ENCODE measurements at places on chromosomes 3 and 15.

DNA sequence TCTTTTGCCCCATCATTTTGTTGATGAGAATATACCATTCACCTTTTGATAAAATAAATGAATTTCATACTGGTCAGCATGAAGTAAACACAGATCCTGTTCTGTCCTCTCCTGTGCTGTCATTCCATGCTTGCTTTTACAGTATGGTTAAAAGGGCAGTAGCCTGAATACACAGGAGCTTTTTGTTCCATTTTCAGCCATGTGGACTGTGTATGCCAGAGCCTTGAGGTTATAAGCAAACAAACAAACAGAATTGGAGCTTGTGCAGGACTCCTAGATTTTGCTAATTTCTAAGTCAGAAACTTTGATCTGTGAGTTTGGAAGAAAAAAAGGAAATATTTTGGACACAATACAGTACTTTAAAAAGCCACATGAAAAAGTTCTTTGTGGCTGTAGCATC lies 91.9 kb downstream of the LRRC28 start:
- H3K4me3 ChIP-seq, result no peak overlapping the region
- H3K4me1 ChIP-seq, result no peaks in the 10 kb centered on the region
- H3K27me3 ChIP-seq, result no peaks in the 10 kb centered on the region
- no peak for DNase-seq

DNA sequence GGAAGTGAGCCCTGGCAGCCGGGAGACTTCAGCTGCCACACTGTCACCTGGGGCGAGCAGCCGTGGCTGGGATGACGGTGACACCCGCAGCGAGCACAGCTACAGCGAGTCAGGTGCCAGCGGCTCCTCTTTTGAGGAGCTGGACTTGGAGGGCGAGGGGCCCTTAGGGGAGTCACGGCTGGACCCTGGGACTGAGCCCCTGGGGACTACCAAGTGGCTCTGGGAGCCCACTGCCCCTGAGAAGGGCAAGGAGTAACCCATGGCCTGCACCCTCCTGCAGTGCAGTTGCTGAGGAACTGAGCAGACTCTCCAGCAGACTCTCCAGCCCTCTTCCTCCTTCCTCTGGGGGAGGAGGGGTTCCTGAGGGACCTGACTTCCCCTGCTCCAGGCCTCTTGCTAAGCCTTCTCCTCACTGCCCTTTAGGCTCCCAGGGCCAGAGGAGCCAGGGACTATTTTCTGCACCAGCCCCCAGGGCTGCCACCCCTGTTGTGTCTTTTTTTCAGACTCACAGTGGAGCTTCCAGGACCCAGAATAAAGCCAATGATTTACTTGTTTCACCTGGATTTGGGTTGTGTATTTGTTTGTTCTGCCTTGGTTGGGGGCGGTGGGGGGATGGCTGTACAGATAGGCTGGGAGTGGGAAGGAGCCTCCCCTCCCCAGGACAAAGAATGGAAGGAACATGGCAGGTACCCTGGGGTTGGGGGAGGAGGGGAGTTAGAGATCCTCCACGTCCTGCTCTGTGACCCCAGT lies 2.9 kb upstream of the GRM2 start:
- H3K27me3 ChIP-seq, result no peaks in the 10 kb centered on the region
- H3K27ac ChIP-seq, result no peak overlapping the region
- peaks cover 3% of the 10 kb centered on the region for H3K36me3 ChIP-seq

DNA sequence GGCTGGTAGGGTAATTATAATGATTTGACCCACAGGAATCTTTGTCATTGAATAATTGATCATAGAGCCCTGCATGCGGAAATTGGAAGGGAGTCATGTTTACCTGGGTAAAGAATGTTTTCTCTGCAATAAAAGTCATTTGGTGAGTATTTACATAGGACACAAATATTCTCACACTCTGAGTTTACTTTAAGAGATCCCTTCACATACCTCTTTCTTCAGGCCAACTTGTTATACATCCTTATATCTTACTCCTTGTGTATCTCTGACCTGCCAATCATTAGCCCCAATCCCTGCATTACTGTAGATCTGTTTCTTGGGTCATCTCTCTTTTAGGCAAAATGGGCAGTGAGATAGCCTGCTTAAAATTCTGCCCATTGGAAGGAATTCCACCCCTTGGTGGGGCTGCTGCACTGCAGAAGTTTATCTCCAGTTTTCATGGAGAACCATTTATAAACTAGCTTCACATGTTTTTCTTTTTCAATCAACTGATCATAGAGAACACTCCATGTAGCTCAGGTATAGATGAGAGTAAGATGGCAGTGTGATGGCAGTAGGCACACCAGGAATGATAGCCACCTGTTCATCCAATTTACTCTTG lies 46.2 kb downstream of the ILDR1 start:
- no peaks in the 10 kb centered on the region for H3K36me3 ChIP-seq
- DNase-seq, result no peak
- H3K4me3 ChIP-seq, result no peak overlapping the region
- no peak overlapping the region for H3K27ac ChIP-seq

DNA sequence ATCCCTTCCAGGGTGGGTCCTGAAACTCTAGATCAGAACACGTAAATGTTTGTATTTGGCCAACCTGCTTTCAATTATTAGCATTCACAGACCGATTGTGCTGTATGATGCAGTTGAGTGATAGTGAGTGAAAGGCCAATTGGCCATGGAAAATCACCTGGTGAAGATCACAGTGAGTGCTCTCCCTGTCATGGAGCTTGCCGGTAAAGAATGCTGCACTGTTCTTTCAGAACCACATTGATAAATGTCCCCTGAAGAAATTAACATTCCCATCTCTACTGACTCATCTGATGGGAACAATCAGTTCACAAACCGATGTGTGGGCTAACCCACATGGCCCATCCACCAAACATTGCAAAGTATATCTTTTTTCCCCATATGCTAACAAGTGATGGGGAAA lies 324.8 kb upstream of the TBL1XR1 start:
- peaks cover 4% of the 10 kb centered on the region for H3K4me1 ChIP-seq
- H3K36me3 ChIP-seq, result no peaks in the 10 kb centered on the region
- H3K27me3 ChIP-seq, result no peaks in the 10 kb centered on the region
- no peak overlapping the region for H3K4me3 ChIP-seq

GRCh38 chr3:39186692-39187151 lies 5.7 kb downstream of the XIRP1 start:
- no peaks in the 10 kb centered on the region for H3K27me3 ChIP-seq
- no peak overlapping the region for H3K27ac ChIP-seq

- no peak for DNase-seq
- no peaks in the 10 kb centered on the region for H3K36me3 ChIP-seq
- no peak overlapping the region for H3K27ac ChIP-seq
- H3K4me3 ChIP-seq, result no peak overlapping the region
Measured at GRCh38 chr15:95988574-95988887, 342.0 kb upstream of the NR2F2 start.

GRCh38 chr3:169390741-169391305 lies 272.7 kb downstream of the MECOM start:
- no peaks in the 10 kb centered on the region for H3K36me3 ChIP-seq
- no peak overlapping the region for H3K27ac ChIP-seq
- 0 out of 2 replicates have a peak, but pooled peaks cover 8% of the 10 kb centered on the region for H3K27me3 ChIP-seq

GRCh38 chr3:37014620-37015019 lies 21.3 kb downstream of the MLH1 start:
- no peak overlapping the region for H3K27ac ChIP-seq
- peaks cover 39% of the 10 kb centered on the region for H3K36me3 ChIP-seq
- DNase-seq, result no peak
- no peak overlapping the region for H3K4me3 ChIP-seq
- no peaks in the 10 kb centered on the region for H3K4me1 ChIP-seq

DNA sequence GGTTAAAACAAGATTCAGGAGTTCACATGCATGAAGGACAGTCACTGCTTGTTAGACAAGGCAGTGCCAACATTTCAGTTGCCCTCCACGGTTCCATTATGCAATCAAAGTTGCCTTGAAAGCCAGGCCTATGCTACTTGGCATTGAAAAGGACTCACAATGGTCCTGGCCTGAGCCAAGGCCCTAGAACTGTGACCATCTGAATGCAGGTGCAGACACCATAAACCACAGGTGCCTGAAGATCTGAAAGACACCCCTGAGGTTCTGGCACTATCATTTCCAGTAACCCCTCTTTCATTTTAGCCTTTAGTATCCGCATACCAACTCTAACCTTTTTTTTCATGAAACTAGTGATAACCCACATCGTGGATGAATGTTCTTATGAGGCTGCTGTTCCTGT lies 2.8 kb downstream of the GABRA5 start:
- no peak overlapping the region for H3K27ac ChIP-seq
- DNase-seq, result no peak
- H3K36me3 ChIP-seq, result no peaks in the 10 kb centered on the region

DNA sequence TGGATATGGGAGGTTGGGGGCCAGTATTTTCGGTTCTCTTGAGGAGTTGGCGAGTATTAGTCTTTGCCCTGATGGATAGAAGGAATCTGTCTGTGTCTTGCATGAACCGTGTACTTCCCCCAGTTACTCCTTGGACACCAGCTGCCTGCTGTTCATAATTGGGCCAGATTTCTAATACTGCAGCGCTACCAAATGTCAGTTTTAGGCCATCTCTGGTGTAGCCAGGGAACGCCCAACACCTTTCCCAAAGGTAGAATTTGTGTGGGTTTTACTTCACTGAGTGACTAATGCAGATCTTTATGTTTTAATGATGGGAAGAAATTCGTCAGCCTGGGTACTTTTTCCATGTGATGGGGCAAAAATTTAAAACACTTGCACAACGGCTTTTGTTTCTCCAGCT lies 18.4 kb downstream of the FLNB start:
- no peak overlapping the region for H3K4me3 ChIP-seq
- peaks cover 30% of the 10 kb centered on the region for H3K4me1 ChIP-seq
- DNase-seq, result no peak
- H3K27ac ChIP-seq, result no peak overlapping the region
- no peaks in the 10 kb centered on the region for H3K27me3 ChIP-seq

GRCh38 chr15:52749258-52749657 lies 40.9 kb downstream of the ONECUT1 start:
- no peaks in the 10 kb centered on the region for H3K36me3 ChIP-seq
- no peak overlapping the region for H3K27ac ChIP-seq
- H3K4me1 ChIP-seq, result no peaks in the 10 kb centered on the region
- no peak for DNase-seq
- H3K27me3 ChIP-seq, result no peaks in the 10 kb centered on the region

- H3K4me1 ChIP-seq, result no peaks in the 10 kb centered on the region
- H3K27me3 ChIP-seq, result no peaks in the 10 kb centered on the region
- H3K27ac ChIP-seq, result no peak overlapping the region
- DNase-seq, result no peak
- no peaks in the 10 kb centered on the region for H3K36me3 ChIP-seq
Measured at GRCh38 chr3:93994056-93994455, 14.1 kb downstream of the ARL13B start.

DNA sequence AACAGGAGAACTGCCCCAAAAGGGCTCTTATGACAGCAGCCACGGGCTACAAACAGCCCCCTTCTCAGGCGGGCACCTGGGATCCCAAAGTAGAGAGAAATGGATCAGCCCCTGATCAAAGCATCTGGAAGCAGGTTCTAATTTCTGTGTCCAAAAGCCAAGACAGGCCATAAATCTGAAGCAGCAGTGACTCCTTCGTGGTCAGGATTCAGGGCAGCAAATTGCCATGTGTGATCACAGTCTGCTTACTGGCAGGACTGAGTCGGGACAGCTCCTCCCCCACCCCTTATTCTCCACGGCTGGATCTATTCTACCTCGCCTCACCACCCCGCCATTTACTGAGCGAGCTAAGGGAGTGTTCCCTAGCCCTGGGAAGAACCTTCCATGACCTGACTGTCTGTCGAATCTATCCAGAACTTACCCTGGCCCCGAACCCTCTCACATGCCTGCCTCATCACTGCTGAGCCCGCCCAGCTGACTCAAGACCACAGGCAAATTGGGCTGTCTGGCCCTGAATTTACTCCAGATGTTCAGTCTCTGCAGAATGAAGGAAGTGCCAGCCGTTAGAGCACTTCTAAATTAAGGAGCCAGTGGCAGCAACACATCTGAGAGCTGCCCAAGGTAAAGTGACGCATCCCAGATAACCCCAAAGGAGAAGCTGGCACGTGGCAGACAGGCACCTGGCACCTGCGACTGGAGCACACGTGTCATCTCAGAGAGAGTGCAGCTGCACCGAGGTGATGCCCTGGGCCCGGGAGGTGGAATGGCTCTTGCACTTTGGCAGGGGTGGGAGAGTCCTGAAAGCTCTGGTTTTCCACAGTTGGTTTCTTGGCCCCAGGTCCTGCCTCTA lies 1.3 kb downstream of the LRRC15 start:
- no peak overlapping the region for H3K27ac ChIP-seq
- H3K4me3 ChIP-seq, result no peak overlapping the region
- H3K4me1 ChIP-seq, result peaks cover 8% of the 10 kb centered on the region
- H3K36me3 ChIP-seq, result no peaks in the 10 kb centered on the region
- peaks cover 4% of the 10 kb centered on the region for H3K27me3 ChIP-seq

- peaks cover 13% of the 10 kb centered on the region for H3K36me3 ChIP-seq
- no peaks in the 10 kb centered on the region for H3K27me3 ChIP-seq
- no peak overlapping the region for H3K27ac ChIP-seq
- no peak overlapping the region for H3K4me3 ChIP-seq
Measured at GRCh38 chr3:16277471-16277870, 12.5 kb downstream of the OXNAD1 start.

GRCh38 chr3:72489901-72490300 lies 358.3 kb downstream of the SHQ1 start:
- no peak overlapping the region for H3K4me3 ChIP-seq
- no peaks in the 10 kb centered on the region for H3K27me3 ChIP-seq
- no peak overlapping the region for H3K27ac ChIP-seq

DNA sequence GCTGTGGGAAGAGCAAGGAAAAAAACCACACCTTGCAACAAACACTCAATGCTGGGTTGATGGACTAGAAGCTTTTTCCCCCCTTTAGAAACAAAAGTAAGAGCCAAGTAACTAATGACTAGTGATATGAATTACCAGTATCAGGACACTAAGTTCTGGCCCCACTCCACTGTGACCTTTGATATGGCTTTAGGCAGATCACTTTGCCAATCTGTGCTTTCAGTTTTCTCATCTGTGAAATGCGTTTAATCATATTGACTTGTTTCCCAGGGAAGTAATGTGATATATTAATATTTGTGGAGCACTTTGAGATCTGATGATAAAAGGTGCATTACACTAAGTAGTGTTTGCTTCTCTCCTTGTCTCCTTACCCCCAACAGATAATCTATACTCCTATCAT lies 319.3 kb upstream of the SATB1 start:
- no peaks in the 10 kb centered on the region for H3K36me3 ChIP-seq
- H3K27me3 ChIP-seq, result no peaks in the 10 kb centered on the region
- no peak overlapping the region for H3K4me3 ChIP-seq
- no peaks in the 10 kb centered on the region for H3K4me1 ChIP-seq

- DNase-seq, result no peak
- no peaks in the 10 kb centered on the region for H3K36me3 ChIP-seq
- H3K27ac ChIP-seq, result no peak overlapping the region
- no peaks in the 10 kb centered on the region for H3K27me3 ChIP-seq
- no peak overlapping the region for H3K4me3 ChIP-seq
Measured at GRCh38 chr3:192933779-192934460, 16.3 kb upstream of the MB21D2 start.

GRCh38 chr3:132245552-132246142 lies 71.6 kb upstream of the ACP3 start:
- no peak overlapping the region for H3K4me3 ChIP-seq
- no peak overlapping the region for H3K27ac ChIP-seq
- H3K36me3 ChIP-seq, result no peaks in the 10 kb centered on the region
- no peaks in the 10 kb centered on the region for H3K27me3 ChIP-seq

DNA sequence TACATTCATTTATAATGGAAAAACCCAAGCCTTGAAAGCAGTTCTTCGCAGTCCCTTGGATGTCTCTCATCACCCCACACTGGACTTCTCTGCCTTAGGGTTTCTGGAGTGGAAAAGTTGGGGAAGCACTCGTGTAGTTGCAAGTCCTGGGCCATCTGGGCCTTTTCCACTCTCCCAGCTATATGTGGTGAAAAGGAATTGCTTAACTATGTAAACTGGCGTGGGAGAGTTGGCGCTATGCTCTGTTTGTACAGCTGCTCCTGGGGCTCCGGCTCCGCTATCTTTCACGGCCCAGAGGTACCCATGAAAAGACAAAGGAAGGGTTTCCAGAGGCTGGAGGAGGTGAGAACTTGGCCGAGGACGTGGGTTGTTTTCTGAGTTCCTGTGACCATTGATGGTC lies 81.1 kb upstream of the MYZAP start:
- H3K27me3 ChIP-seq, result no peaks in the 10 kb centered on the region
- H3K4me1 ChIP-seq, result peaks cover 10% of the 10 kb centered on the region
- no peak overlapping the region for H3K4me3 ChIP-seq
